ENCODE measurements at places on chromosomes 1 and 21. TPM values are rescaled to one million over a fixed set of nuclear protein-coding genes. Genes with fewer than 3 reads are reported as not detected.

- peak; percentile 11 for DNase-seq
These were observed 11.4 kb upstream of the SPSB1 start for GRCh38 chr1:9281071-9281827.

The WLS gene
- 37.8 TPM for total RNA-seq

DNA sequence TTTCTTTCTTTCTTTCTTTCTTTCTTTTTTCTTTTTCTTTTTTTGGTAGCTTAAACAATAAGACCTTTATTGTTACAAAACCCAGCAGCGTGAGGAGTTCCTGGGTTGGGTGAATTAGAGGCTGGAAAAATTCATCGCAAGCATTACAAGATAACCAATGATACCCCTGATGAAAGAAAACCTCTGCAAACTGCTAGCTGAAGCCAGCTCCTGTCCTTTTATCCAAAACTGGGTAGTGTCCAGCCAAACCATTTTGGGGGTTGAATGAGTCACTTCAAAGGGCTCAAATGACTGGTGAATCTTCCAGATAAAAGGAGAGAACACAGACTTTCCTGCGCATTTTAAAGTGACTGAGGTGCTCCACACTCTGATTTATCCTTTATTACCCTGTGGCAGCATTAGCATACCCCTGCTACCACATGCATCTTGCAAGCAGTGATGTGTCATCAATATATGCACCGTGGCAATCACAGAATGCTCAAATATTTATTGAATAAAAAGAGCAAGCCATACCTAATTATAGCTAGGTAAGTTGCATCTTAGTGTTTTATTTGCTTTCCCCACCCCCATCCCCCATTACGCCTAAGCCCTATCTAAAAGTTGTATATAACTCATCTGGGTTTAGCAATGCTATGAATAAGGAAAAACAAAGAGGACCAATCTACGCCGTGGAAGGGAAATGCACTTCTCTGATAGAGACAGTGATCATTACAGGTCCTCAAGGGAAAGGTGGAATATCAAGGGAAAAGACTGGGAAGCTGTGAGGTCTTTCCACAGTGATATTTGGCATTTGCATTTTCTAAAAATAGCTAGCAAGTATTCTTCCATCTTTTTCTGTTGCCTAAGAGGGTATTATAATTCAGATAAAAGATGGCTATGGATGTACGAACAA, 32.4 kb upstream of the CEP350 start:
- DNase-seq = no peak

DNA sequence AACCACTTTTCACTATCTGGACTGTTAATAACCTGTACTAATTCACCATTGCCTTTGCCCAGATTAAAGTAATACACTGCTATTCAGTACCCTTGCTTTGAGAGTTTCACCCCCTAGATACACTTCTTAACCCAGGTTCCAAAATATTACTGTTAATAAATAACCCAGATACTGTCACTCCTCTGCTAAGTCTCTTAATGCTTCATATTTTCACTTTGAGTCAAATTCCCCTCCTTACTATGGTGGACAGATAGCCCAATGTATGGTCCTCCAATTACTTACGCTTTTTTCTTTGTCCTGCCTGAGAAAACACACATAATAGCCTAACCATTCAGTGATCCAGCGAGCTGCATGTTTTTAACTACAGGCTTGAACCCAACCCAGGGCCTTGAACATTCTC, 152.5 kb downstream of the NEGR1 start:
- no peak for DNase-seq

The KLHDC7A gene
- not detected for total RNA-seq

DNA sequence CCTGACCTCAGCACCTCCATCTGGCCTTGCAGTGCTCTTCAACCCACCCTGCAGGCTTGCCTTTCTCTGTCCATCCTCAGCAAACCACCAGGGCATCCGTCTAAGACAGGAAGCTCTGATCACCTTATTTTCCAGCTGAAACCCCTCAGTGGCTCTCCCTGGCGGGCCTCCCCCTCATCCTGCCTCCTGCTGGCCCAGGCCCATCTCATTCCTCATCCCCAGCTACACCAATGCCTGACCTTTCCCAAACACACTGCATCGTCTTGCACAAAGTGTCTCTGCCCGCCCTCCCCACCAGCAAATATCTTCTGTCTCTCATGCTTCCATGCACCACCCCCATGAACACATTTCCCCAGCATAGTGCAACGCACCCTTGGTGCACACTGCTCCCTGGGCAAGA, 205.0 kb downstream of the TOMM20 start:
- no peak for DNase-seq

DNA sequence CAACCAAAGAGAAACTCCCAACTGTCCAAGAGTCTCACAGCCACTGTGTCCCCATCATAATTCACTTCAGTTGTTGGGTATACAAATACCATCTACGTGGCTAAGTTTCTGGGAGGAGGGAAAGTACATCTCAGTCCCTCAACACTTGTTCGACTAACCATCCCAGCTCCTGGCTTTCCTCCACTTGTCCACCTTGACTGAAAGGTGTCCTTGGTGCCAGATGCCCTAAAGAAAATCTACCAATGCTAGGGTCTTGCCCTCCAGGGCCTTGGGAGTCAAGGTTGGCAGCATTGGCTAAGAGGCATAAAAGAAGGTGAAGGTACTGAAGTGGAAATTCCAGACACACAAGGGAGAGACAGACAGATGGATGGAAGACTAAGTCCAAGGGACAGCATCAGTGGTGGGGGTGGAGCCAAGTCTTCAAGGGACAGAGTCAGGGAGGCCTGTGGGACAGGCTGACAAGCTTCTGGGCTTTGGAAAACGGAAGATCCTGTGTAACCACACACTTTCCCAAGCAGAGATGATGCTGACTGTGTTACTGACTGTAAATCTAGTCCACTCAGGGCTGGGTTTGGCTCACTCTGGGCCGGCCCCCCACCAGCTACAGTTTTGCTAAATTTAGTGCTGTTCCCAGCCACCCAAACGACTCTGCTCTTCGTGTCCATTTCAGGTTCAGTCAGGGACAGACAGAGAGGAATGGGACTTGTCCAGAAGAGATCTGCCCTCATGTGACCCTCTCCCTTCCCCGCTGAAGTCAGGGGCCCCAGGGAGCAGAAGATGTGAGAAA, 60.1 kb downstream of the CD34 start:
- no peak for DNase-seq

DNA sequence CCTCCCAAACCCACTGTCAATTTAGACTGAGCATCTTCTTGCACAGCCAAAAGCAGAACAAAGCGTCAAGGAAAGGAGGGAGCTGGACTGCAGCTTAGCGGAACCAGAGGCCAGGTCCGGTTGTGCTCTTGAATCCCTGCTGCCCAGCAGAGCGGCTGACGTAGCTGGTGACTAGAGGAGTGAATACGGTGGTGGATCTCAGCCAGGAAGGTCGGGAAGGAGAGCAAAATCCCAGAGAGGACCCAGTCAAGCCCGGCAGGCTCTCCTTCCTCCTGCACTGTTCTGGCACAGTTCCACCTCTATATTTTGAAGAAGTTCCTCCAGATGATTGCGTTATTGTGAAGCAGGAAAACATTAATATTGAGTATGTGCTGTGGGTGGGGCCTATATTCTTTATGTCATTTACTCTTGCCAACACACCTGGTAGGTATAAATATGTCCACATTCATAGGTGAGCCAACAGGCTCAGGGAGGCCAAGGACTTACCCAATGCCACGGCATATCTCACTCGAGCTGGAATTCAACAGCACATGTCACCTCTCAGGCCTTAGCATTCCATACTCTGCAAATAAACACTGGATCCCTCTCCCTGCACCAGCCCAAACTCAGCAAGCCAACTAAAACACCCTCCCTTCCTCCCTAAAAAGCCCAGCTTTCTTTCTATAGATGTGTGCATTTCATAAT, 23.6 kb upstream of the ABCB10 start:
- DNase-seq = peak; percentile 71

DNA sequence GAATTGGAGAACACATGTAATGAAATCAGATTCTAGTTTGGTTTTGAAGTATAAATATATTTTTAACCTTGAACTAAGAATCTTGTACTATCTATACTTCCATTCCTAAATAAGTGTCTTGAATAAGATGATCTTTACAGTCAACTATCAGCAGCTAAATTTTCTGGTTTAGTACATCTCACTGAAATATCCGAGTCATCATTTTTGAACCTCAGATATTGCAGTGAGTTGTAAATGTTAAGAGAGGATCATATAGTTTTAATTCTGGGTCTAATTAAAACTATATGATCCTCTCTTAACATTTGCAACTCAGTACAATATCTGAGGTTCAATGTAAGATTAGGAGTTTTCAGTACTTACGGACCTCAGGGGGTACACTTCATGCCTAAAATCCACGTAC, 768.8 kb upstream of the ADAMTS5 start:
- DNase-seq = no peak

DNA sequence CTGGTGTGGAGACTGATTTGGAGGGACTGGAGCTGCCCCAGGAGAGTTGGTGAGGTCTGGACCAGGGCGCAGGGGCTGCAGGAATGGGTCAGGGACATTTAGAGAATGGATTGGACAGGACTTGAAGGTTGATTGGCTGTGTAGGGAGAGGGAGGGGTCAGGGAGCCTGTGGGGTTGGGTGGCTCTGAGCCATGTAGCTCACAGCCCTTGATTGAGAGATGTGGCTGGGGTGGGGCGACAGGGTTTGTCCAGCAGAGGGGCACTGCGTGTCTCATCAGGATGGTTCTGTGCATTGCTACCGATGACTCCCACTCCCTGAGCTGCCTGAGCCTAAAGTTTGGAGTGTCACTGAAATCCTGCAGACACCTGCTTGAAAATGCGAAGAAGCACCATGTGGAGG, 12.1 kb downstream of the AZIN2 start:
- no peak for DNase-seq

GRCh38 chr1:159212596-159212995, 7.9 kb downstream of the ACKR1 start:
- peak; percentile 71 for DNase-seq

The EPB41 gene
- 23.0 TPM for total RNA-seq

- DNase-seq = no peak
These were observed 3.0 kb downstream of the LYST start for GRCh38 chr1:235863699-235864093.

- no peak for DNase-seq
These were observed 1.9 kb downstream of the PPFIA4 start for GRCh38 chr1:203028067-203028783.

GRCh38 chr1:1550087-1550486, 9.7 kb upstream of the TMEM240 start:
- no peak for DNase-seq

The C1orf116 gene
- total RNA-seq = 35.5 TPM

DNA sequence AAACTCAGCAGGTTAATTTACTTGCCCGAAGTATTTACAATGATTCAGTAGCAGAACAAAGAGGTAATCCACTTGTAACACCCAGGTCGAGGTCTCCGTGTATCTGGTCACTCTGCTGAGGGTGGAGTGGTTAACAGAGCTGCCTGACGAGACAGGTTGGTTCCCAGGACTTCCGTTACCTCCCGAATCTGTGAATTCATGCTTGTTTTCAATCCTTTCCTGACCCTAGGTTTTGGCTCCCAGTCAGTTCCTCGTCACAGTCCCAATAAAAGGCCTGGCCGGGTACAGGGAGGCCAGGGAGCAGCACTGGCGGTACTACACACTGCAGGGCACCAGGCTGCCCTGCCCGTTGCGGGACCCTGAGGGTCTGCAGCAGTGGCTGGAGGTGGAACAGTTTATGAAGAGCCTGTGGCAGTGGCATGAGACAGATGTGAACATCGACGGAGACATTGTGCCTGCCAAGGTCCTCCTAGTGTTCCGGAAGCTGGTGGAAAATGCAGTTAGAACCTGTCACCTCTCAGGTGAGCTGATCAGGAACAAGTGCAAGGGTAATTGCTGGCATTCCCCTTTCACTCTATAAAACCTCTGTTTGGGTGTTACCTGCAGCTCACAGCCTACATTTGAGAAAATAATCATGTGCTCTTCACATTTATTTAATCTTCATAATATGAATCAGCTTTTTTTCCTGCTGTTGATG, 12.8 kb downstream of the MAB21L3 start:
- no peak for DNase-seq

GRCh38 chr1:30008998-30009657, 714.3 kb downstream of the MATN1 start:
- peak; percentile 34 for DNase-seq

The PAX7 gene
- total RNA-seq = not detected

DNA sequence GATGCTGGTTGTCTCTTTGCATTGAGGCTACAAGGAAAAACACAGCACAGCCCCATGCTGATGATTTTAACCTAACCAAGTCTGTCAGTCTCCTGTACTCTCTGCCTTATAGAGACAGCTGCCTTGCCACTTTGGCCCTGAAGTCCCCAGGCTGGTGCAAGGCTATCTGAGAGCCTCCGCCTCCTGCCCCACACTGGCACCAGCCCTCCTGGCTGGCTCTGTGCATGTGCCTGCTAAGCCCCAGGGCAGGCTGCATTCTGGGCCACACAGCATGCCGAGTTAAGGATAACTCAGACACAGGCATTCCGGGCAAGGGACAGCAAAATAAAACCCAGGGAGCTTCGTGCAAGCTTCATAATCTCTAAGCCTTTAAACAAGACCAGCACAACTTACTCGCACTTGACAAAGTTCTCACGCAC, 910 bp downstream of the RUNX1 start:
- DNase-seq = peak; percentile 51

- no peak for DNase-seq
These were observed 61.3 kb upstream of the CACYBP start for GRCh38 chr1:174938281-174939007.

The BACH1 gene
- 76.6 TPM for total RNA-seq

The CHIA gene
- total RNA-seq = not detected

GRCh38 chr1:37410815-37411214, 63.6 kb upstream of the ZC3H12A start:
- peak; percentile 49 for DNase-seq

DNA sequence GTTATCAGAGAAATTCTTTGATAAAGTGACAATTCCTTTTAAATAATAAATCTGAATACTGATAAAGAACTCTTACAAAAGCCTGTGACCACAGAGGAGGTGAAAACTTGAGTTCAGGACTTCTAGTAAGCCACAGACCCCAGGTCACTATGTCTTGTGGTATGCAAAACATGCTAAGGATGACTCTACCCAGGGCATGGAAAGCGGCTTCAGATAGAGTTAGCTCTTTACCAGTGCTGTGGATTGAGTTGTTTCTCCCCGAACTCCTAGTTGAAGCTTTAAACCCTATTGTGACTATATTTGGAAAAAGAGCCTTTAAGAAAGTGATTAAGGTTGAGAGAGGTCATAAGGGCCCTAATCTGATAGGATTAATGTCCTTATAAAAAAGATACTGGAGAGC, 42.3 kb downstream of the HLX start:
- no peak for DNase-seq
